ENCODE measurements at places on chromosomes 4 and X.

- DNase-seq = no peak
Measured at GRCh38 chrX:119419146-119419545, 20.0 kb downstream of the SLC25A43 start.

DNA sequence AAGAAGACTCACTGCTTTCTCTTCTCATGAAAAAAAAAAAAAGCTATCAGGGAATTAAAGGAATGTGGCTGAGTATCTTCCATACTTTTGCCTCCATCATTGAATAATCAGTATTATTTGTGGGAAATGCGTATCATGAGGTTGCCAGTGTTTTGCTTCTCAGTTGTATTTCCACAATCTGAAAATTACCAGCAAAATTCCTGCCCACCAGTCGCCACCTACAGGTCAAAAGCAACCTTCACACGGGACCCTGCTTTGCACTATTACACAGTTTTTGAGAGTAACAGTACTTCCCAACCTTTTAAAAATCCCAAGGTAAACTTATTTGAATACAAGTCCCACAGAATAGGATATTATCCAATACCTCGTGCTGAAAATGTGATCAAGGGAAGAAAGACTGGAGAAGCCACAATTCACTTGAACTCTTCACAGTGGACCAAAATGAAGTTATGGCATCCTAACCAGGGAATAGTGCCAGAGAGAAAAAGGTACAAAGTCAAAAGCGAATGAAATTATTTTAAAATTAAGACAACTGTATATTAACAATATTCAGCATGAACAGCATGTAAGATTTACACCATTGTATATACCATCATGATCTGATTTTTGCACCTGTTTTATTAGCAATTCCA is 30.4 kb downstream of the PGRMC1 start:
- peak; percentile 24 for DNase-seq

- DNase-seq = no peak
Measured at GRCh38 chrX:19862634-19863211, 24.7 kb downstream of the SH3KBP1 start.

- no peak for DNase-seq
Measured at GRCh38 chr4:145884775-145885174, 53.8 kb downstream of the ZNF827 start.

- no peak for DNase-seq
Measured at GRCh38 chrX:130118441-130119311, 8.4 kb upstream of the ELF4 start.

Measured in inflammatory macrophage treated with lipopolysaccharide for 1 hour (primary cell).